Cardiac fibroblast (primary cell): ENCODE measurements at places on chromosomes 3 and 15.

GRCh38 chr15:39657668-39658067, 76.8 kb downstream of the THBS1 start:
- DNase-seq, result peak; percentile 85

GRCh38 chr3:115245438-115245837, 98.3 kb upstream of the ZBTB20 start:
- DNase-seq, result peak; percentile 92

DNA sequence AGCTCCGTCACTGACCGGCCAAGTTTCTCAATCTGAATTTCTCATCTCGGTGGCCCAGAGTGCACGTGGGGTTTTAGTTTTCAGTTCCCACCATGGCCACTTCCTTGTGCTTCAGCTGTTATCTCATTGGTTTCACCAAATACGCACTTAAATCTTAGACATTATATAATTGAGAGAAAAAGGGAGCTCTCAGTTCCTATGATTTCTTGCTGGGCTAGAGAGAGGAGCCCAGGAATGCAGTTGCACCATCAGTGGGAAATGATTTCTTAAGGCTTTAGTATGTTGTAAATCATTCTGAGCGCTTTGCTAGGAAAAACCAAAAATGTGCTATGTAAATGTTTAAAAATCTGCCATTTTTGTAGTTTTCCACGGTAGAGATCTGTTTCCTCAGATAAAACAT, 53.2 kb downstream of the OXNAD1 start:
- peak; percentile 10 for DNase-seq

- no peak for DNase-seq
These were observed 14.4 kb upstream of the CSPG4 start for GRCh38 chr15:75727031-75727531.

- DNase-seq, result no peak
These were observed 76.9 kb downstream of the PIK3R4 start for GRCh38 chr3:130669740-130670139.

GRCh38 chr3:194573680-194574437, 59.4 kb downstream of the TMEM44 start:
- DNase-seq, result peak; percentile 72

DNA sequence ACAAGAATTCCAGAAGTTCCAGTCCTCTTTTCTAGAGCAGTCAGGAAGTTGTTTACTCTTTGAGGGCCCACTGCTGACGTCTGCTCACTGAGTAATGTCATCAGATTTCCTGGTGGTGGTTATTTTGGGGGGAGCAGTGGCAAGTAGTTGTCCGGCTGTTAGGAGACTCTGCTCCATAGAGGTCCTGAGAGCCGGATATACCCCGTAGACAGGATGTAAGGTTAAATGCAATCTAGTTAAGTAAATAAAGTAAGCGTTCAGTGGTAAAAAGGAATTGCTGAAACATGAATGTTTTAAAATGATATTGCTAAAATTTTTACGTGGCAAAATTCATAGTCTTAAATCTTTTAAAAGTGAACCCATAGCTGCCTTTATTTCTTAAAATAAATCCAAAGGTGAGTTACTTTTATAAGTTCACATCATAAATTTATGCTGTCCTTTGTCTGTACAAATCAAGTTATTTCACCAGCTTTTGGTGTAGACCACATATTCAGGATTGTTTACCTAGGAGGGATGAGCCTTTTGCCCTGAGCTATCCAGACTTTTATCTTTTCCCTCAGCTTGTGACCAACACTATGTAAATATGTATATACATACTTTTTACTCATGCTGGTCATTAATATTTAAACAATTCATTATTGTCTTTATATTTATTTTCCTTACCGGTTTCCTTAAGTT, 65.8 kb downstream of the PDE8A start:
- peak; percentile 96 for DNase-seq
